ENCODE measurements at places on chromosomes 3 and 15.
A peak's percentile ranks its signal among the peaks of the same experiment; 100 is the strongest.

DNA sequence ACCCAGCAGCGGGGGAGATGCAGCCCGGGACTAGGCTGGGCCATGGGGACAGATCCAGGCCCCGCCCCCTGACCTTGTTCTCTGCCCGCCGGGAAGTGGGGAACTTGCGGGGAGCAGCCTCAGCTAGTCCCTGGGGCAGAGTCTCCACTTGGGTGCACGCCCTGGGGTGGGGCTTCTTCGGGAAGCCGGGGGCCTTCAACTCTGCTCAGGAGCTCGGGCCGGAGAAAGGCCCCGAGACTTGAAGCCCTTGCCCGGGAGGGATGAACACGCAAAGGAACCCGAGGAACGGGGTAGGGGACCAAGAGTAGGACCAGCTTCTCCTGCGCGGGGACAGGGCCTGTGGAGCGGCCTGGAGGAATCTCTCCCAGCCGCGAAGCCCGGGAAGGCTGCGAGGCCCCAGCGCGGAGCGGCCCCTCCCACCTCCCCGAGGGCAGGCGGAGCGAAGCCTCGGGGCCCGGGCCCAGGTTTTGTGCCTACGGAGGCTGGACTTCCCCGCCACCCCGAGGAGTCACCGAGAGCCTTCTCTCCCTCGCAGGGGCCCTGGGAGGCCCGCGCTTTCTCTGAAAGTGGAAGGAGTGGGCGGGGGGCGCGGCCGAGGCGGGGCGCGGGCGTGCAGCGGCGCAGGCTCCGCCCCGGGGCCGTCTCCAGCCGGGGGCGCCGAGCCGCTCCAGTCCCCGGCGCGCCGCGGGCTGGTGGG is at the start of gene ITPKA:
Gene ITPKA, plus strand, starts transcription at position 670 of the 697 bp plus-strand sequence. CDS start 54 bp downstream, outside the sequence.
- peaks cover 7% of the 10 kb centered on the region for H3K27me3 ChIP-seq
- peaks cover 31% of the 10 kb centered on the region for H3K4me1 ChIP-seq
- H3K4me3 ChIP-seq = peak within 1 kb of the TSS; percentile 94

DNA sequence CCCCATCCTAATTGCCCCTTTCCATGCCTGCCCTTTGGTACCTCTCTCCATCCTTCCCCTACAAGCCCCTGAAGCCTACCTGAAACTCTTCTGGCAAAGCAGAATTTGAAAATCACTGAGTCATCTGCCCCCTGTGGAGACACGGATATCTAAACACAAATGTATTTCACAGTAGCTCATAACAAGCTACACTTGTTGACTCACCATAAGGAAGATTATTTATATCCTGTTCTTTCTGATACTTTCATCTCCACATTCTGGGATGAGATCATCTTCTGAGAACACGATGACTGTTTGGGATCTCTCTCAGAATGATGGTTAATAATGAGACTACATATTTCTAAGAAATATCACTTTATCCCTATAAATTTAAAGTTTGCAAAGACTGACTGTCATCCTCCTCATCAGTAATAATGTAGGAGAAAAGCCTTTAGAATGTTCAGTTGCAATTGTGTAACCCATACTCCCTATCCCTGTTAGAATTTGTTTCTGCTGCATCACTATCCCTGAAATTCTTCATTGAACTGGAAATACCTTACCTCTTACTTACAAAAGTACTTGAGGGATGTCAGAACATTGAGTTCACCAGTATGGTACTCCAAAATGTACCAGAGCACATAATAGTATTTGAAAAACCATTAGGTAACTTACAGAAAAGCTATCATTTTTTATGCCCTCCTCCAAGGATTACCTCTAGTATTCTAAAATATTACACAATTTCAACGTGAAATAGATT is 116.1 kb upstream of the IL12A start:
- no peaks in the 10 kb centered on the region for H3K36me3 ChIP-seq
- H3K4me1 ChIP-seq = peaks cover 15% of the 10 kb centered on the region
- no peak overlapping the region for H3K4me3 ChIP-seq
- DNase-seq = no peak

DNA sequence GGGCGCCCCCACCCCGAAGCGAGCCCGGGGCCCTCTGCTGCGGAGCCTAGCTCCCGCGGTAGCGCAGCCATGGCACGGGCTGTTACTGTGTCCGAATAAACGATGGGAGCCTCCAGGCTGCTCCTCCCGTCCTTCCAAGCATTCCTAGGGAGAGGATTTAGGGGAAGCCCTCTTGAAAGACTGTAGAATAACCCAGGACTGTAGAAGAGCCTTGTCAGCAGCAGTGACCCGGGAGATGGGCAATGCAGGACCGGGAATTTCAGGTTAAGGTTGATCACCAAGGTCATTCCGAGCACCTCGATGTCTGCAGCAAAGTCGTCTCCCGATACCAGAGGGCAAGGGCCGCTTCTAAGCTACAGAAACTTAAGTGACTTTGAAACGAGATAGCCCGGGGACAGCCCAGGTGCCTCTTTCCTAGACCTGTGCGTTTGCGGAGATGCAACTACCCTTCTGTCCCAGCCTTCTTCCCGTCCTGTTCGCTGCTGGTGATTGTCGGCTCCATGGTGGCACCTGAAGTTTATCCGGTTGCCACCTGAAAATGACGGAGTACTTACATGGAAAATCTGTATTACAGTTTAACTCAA is 753 bp upstream of the MYO5A start:
- no peaks in the 10 kb centered on the region for H3K36me3 ChIP-seq
- peaks cover 10% of the 10 kb centered on the region for H3K4me1 ChIP-seq
- H3K4me3 ChIP-seq = peak overlapping the region; percentile 95
- no peaks in the 10 kb centered on the region for H3K27me3 ChIP-seq
- no peak for DNase-seq

- no peak overlapping the region for H3K4me3 ChIP-seq
- peaks cover 5% of the 10 kb centered on the region for H3K4me1 ChIP-seq
- peaks cover 7% of the 10 kb centered on the region for H3K36me3 ChIP-seq
- DNase-seq = no peak
Measured at GRCh38 chr3:114336122-114336697, 42.4 kb downstream of the TIGIT start.

GRCh38 chr3:152198665-152199064 is 70.1 kb upstream of the MBNL1 start:
- no peaks in the 10 kb centered on the region for H3K36me3 ChIP-seq
- no peaks in the 10 kb centered on the region for H3K27me3 ChIP-seq
- H3K4me3 ChIP-seq = peak overlapping the region; percentile 21
- DNase-seq = no peak

DNA sequence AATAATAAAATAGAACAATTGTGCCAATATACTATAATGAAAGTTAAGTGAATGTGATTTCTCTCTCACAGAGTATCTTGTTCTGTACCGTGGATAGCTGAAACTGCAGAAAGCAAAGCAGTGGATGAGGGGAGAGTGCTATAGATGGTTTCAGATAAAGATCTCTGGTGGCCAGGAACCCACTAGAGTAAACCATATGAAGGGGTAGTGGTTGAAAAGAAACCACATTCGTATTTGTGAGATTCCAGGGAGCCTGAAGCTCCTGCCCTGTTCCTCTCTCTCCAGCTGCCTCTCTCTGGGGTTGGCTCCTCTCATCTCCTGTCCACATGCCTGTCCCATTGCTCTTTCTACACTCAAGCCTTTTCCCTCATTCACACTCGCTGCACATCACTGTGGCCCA is 8.9 kb downstream of the ABHD17C start:
- no peak overlapping the region for H3K27ac ChIP-seq
- H3K36me3 ChIP-seq = no peaks in the 10 kb centered on the region
- H3K4me3 ChIP-seq = no peak overlapping the region
- DNase-seq = no peak
- H3K27me3 ChIP-seq = no peaks in the 10 kb centered on the region

DNA sequence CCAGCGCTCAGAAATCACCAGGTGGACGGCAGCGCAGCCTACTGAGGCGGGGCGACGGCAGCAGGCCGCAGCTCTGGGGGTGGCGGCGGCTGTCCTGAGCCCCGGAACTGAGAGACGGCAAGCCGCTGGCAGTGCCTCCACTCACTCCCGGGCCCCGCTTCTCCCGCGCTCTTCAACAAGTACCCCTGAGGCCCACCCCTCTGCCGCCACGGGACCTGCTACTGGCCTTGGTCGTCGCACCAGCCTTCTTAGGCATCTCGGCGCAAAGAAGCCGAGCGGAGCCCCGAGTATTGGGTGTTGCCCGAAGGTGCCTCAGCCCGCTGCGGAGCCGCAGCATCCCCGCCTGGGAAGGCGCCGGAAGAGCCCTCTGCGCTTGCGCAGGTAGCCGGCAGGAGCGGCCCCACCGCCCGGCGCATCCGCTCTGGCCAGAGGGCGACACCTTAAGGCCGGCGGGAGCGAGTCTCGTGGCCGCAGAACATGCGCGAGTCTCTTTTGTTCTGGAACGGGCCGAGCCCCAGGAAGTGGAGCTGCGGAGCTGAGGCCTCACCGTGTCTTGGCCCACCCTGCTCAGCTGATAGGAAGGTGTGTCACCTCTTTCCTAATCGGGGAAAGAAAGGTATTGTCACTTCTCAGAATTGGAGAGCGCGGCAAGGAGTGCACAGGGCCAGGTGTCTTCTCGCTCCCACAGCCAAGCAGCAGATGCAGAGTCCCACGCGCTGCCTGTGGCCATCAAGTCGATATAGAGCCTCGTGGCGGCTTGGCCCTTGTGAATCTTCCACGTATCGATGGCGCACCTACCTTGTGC is at the start of gene C15orf40:
Gene C15orf40, minus strand, starts transcription at position 369 of the 805 bp plus-strand sequence. Its CDS starts 32 bp downstream, at position 337.
- H3K4me3 ChIP-seq = peak within 1 kb of the TSS; percentile 95
- H3K27me3 ChIP-seq = no peaks in the 10 kb centered on the region
- H3K4me1 ChIP-seq = peaks cover 29% of the 10 kb centered on the region
- peak within 1 kb of the TSS; percentile 81 for H3K27ac ChIP-seq
- DNase-seq = peak; percentile 45

GRCh38 chr3:39143051-39143885 is 10.1 kb downstream of the CSRNP1 start:
- no peak overlapping the region for H3K4me3 ChIP-seq
- no peak overlapping the region for H3K27ac ChIP-seq
- peaks cover 57% of the 10 kb centered on the region for H3K36me3 ChIP-seq
- peaks cover 46% of the 10 kb centered on the region for H3K4me1 ChIP-seq

DNA sequence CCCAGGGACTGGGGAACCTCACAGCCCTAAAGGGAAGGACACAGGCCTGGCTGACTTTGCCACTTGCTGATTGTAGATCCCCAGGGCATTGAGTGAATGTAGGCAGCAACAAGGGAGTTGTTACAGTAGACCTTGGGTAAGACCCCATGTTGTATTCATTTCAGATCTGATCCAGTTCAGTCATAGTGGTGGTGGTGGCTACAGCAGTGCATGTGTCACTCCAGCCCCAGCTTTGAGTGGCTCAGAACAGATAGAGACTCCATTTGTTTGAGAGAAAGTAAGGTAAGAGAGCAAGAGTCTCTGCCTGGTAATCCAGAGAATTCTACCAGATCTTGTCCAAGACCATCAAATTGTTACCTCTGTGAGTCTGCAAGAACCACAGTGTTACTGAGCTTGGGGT is 278.7 kb upstream of the SATB1 start:
- H3K36me3 ChIP-seq = no peaks in the 10 kb centered on the region
- H3K27me3 ChIP-seq = no peaks in the 10 kb centered on the region
- no peak overlapping the region for H3K4me3 ChIP-seq
- no peak overlapping the region for H3K27ac ChIP-seq
- no peak for DNase-seq

DNA sequence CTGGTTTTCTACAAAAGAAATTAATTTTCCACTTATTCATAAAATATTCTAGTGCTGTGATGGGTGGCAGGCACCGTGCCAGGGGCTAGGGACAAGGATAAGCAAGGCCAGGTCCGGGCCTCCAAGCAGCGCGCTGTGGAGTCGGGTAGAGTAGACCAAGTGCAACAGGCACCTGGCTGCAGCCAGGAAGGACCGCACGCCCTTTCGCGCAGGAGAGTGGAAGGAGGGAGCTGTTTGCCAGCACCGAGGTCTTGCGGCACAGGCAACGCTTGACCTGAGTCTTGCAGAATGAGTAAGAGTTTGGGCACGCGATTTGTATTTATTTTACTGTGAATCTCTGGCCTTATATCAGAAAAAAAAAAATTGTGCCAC is at the start of gene CASR:
Gene CASR, plus strand, starts transcription at position 148 of the 372 bp plus-strand sequence. CDS start 70,522 bp downstream, outside the sequence.
- peak within 1 kb of the TSS; percentile 52 for H3K4me3 ChIP-seq
- H3K27ac ChIP-seq = no peak within 1 kb of the TSS
- no peaks in the 10 kb centered on the region for H3K4me1 ChIP-seq

DNA sequence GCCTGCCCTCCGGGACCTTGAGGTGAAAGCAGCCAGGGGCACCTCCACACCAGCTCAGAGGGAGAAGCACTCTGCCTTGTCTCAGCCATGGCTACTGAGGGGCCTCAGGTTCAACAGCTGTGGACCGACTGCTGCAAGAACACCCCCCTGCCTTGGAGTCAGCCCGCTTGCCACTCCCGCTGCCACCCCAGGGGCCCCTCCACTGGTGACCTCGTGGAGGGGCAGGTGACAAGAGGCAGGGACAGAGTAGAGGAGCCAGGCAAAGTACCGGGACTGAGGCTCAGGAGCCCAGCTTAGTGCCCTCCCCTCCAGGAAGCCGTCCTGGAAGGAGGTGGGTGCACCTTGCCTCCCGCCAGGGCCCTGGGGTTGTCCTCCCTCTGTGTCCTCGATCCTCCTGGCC is 79.6 kb upstream of the RPL32 start:
- no peak for DNase-seq
- no peak overlapping the region for H3K4me3 ChIP-seq
- H3K27ac ChIP-seq = no peak overlapping the region
- H3K36me3 ChIP-seq = peaks cover 65% of the 10 kb centered on the region
- H3K4me1 ChIP-seq = no peaks in the 10 kb centered on the region
- no peaks in the 10 kb centered on the region for H3K27me3 ChIP-seq

DNA sequence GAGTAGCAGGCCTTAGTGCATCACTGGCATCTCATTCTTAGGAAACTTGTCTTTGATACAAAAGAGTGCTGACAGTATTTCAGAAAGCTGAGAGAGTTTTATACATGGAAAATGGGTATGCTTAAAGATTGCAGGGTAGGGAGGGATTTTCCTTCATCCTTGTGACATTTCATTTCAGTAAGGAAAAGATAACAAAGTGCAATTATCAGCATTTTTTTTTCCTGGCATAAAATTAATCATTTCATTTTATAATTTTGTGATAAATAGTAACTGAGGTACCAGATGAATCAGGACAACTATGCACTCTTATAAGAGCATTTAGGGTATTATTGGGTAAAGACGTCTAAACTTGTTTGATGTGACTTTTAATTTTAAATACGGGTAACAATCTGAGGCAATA is 10.3 kb downstream of the KBTBD8 start:
- no peak for DNase-seq
- peaks cover 11% of the 10 kb centered on the region for H3K4me1 ChIP-seq
- H3K36me3 ChIP-seq = no peaks in the 10 kb centered on the region

- H3K4me3 ChIP-seq = no peak overlapping the region
- H3K4me1 ChIP-seq = no peaks in the 10 kb centered on the region
- H3K27ac ChIP-seq = no peak overlapping the region
- no peaks in the 10 kb centered on the region for H3K27me3 ChIP-seq
Measured at GRCh38 chr15:91369823-91370222, 269.8 kb downstream of the SV2B start.

DNA sequence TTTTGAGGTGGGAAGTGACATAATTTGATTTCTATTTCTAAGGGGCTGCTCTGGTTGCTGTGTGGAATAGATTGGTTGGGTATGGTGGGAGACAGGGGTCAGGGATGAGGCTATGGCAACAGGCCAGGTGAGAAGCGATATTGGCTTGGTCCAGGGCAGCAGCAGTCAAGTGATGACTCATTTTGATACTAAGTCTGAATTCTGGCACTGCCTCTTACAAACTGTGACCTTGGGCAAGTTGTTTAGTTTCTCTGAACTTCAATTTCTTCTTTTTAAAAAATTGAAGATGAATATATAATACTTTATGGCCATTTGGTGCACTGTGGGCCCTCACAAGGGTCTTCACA is 40.4 kb upstream of the CLSTN2 start:
- H3K36me3 ChIP-seq = no peaks in the 10 kb centered on the region
- no peaks in the 10 kb centered on the region for H3K4me1 ChIP-seq
- H3K27ac ChIP-seq = no peak overlapping the region
- H3K27me3 ChIP-seq = no peaks in the 10 kb centered on the region

GRCh38 chr3:57169108-57169507 is 4.0 kb upstream of the IL17RD start:
- no peak overlapping the region for H3K27ac ChIP-seq
- H3K4me3 ChIP-seq = no peak overlapping the region
- H3K27me3 ChIP-seq = no peaks in the 10 kb centered on the region
